ENCODE measurements at places on chromosomes 11 and 22.

DNA sequence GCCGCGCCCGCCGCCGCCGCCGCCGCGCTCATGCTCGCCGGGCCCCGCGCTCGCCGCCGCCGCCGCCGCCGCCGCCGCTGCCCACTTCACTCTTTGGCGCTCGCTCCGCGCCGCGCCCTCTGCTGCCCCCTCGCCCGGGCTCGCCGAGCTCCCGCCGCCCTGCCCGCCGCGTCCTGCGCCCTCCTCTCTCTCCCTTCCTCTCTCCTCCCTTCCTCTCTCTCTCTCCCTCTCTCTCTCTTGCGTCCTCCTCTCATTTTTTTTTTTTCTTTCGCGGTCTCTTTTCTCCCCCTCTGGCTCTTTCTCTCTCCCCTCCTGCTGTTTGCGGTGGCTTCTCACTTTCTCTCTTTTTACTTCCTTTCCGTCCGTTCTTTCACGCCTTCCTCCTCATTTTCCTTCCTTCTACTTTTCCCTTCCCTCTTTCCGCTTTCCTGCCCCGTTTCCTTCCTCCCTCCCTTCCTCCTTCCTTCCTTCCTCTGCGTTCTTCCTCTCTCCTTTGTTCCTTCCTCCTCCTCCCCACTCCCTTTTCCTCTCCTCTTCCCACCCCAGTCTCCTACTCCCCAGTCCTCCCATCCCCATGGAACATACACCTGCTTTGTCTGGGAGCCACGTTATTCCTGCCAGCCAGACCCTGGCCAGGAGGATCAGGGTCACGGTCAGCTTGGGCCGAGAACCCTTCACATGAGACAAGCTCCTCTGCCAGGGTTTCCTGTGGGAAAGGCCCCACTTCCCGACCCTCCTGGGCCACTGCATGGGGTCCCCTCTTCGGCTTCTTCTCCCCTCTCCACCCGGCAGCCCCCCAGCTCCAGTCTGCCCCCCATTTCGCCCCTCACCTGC lies 19.3 kb upstream of the SHISAL1 start:
- no peak for DNase-seq

- no peak for DNase-seq
These were observed 24.1 kb downstream of the PTDSS2 start for GRCh38 chr11:473962-474785.

DNA sequence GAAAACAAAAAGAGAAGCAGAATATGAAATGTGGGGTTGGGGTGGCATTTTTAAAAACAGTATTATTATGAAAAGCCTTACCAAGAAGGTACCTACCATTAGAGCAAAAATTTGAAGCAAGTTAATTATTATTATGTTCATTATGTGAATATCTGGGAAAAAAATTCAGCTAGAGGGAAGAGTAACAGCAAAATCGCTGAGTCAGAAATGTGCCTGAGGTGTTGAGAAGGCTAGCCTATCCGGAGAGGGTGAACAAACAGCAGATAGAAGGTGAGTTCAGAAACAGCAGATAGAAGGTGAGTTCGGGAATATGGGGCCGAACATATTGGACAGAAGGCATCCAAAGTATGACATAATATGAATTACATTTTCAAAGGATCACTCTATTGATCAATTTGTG lies 536.8 kb upstream of the ANO5 start:
- no peak for DNase-seq

DNA sequence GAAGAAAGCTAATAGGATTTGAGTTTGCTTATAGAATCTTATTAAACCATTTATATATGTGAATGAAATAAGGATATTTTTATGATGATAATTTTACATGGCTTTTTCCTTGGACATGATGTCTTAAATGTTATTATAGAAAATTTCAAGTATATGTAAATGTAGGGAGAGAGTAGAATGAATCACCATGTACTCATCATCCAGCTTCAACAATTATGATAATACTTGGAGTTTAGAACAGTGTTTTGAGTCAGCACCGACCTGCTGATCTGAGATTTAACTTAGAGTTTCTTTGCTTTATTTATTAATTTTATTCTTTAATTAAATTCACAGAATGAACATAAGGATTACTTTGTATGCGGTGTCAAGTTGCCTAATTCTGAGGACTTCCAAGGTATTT lies 193.5 kb downstream of the UVRAG start:
- no peak for DNase-seq

DNA sequence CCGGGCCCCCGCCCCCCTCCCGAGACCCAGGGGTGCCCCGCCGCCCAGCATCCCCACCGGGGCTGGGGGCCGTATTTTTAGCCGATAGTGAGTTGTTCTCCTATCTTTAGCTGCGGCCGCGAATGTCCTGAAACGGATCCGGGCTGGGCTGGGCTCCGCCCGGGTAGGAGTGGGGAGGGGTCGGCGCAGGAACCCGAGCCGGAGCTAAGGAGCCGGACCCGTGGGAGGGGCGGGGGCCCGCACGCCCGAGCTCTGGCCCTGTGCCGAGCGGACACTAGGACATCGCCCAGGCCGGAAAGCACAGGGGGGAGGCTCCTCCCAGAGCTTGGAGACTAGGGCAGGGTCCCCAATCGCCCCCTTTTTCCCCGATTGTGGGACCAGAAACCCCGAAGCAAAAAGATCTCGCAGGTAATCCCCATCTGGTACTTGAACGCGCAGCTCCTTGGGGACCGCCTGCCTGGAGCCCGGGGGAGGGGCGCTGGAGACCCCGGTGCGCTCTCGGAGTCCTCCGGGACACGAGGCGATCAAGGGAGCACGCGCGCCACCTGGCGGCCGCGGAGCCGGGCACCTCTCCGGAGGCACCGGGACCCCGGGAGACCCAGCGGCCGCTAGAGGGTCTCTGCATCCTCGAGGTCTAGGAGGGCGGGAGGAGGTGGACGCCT lies 669 bp downstream of the CDC42EP2 start:
- DNase-seq, result peak; percentile 69

- no peak for DNase-seq
These were observed 27.4 kb upstream of the MALAT1 start for GRCh38 chr11:65471447-65471891.

- no peak for DNase-seq
These were observed 34.7 kb upstream of the RFPL3 start for GRCh38 chr22:32322986-32323385.

GRCh38 chr22:23458663-23459541 lies 121.2 kb downstream of the IGLL1 start:
- no peak for DNase-seq

DNA sequence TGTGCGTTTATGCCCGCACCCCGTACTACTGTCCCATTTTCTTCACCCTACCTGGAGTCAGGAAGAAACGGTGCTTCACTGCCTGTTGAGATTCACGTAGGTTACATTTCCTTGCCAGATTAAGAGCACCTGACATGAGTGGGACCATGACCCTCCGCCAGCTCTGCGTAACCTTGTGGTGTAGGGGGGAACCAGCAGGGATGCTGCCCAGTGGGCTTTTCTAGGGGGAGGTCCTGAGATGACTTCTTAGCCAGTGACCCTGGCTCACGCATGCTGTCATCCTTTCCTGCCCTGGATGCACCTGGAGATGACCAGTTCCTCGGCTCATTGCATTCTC lies 967 bp upstream of the ARVCF start:
- DNase-seq, result no peak

GRCh38 chr11:34633990-34634693 lies 13.2 kb downstream of the EHF start:
- no peak for DNase-seq
